ENCODE measurements at places on chromosomes 16 and 17. TPM values are rescaled to one million over a fixed set of nuclear protein-coding genes. Genes with fewer than 3 reads are reported as not detected.

GRCh38 chr17:33229499-33229898 is 63.6 kb downstream of the ASIC2 start:
- H3K4me3 ChIP-seq, result no peak overlapping the region
- no peak overlapping the region for H3K27ac ChIP-seq
- no peaks in the 10 kb centered on the region for H3K36me3 ChIP-seq
- H3K4me1 ChIP-seq, result no peaks in the 10 kb centered on the region
- H3K27me3 ChIP-seq, result no peaks in the 10 kb centered on the region

DNA sequence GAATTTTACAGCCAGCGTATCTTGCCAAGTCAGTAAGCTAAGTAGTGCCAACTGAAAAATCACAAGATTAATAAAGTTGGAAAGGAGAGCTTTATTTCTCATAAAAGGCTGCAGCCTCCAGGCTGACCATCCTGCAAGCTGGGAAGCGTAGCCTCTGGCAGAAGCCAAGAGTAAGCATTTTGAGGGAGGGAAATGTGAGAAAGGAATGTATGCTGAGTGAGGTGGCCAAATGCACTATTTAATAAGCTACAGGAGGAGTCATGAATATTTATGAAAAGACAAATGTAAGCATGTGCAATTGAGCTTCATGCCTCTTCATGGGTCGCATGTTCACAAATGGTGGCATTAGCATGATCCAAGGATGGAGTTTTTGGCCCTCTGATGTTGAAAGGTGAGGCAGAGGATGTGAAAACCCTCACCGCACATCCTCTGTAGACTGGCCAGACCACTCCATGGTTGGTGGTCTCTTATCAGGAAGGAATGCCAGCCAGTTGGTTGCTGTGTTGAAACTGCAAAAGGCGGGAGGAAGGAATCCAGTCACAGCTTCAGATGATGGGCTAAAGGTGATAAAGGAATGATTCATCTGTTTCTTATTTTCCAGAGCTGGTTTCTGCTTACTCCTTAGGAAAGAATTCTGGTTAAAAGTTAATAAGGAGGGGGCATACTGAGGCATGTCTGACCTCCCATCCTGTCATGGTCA is 9.2 kb downstream of the KRT33B start:
- no peak overlapping the region for H3K27ac ChIP-seq
- DNase-seq, result no peak
- H3K36me3 ChIP-seq, result no peaks in the 10 kb centered on the region
- no peak overlapping the region for H3K4me3 ChIP-seq
- no peaks in the 10 kb centered on the region for H3K4me1 ChIP-seq
- H3K27me3 ChIP-seq, result no peaks in the 10 kb centered on the region

DNA sequence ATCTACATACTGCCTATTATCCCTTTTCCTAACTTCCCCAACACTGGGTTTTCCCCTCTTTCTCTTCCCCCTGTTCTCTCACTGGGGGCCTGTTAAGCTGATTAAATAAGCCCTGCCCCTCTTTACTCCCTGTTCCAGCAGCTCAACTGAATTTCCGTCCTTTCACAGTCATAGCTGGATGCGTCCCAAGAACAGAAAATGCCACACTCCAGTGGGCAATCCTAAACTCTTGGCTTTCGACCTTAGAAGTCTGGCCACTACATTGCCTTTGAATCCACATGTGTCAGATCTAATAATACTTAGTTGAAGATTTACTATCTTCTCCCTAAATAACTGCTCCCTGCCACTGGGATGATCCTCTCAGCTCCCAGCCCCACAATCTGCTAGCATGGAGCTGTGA is 34.5 kb downstream of the KCNJ16 start:
- H3K4me3 ChIP-seq, result no peak overlapping the region
- no peak for DNase-seq
- no peaks in the 10 kb centered on the region for H3K27me3 ChIP-seq
- peak overlapping the region; percentile 54 for H3K27ac ChIP-seq

DNA sequence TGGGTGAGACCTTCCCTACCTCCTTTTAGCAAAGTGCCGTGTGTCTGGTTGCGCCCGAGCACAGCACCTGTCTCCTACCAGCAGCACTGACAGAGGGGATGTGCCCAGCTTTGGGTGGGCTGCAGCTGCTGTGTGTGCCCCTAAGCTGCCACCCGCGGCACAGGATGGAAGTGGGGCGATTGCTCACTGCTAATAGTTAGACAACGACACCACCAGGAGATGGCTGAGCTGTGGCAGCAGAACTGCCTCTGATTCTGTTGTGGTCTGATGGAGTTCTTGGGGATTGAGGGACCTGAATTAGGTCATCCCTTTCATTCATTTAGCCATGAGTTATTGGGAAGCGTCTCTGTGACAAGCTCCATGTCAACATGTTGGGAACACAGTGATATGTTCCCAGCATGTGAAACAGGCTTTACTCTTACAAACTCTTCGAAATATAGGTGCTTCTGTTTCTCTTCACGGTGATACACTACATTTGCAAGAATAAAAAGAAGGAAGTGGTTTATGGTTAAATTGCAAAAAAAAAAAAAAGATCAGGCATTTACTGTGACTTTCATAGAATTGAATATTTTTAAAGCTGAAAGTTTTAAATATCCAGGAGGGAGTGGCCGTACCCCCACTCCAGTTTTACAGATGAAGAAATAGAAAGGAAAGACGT is 184.4 kb downstream of the MAF start:
- H3K36me3 ChIP-seq, result no peaks in the 10 kb centered on the region
- H3K27ac ChIP-seq, result no peak overlapping the region
- no peaks in the 10 kb centered on the region for H3K4me1 ChIP-seq

- no peak overlapping the region for H3K4me3 ChIP-seq
- no peaks in the 10 kb centered on the region for H3K4me1 ChIP-seq
- no peaks in the 10 kb centered on the region for H3K27me3 ChIP-seq
- H3K36me3 ChIP-seq, result no peaks in the 10 kb centered on the region
- H3K27ac ChIP-seq, result no peak overlapping the region
- DNase-seq, result no peak
These were observed 43.4 kb upstream of the TAC4 start for GRCh38 chr17:49891271-49891670.

EPN3 gene
- total RNA-seq, result 117 TPM

ATXN7L3 gene
- total RNA-seq, result 46.1 TPM

CBX8 gene
- 140 TPM for total RNA-seq

KRT32 gene
- total RNA-seq, result not detected

PLLP gene
- 27.4 TPM for total RNA-seq

SRCAP gene
- total RNA-seq, result 70.1 TPM

Data from stomach (tissue), 19 donors.